ENCODE measurements at places on chromosomes 7 and 10.

DNA sequence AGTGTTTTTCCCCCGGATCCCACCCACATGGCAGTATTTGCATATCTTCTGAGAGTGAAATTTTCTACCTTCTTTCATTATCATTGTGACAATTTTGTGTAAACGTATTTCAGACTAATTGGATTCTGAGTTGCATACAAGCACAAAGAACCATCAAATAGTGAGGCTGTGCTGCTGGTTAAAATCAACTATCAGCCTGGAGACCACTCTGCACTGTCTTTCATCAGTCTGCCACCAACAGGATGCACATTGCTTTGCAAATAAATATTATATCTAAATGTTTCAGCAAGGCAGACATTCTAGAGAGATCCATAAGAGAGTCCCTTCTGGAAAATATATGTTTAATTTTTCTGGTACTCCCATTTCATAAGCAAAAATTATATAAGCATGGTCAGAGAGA lies 851.8 kb downstream of the XPNPEP1 start:
- DNase-seq, result no peak

DNA sequence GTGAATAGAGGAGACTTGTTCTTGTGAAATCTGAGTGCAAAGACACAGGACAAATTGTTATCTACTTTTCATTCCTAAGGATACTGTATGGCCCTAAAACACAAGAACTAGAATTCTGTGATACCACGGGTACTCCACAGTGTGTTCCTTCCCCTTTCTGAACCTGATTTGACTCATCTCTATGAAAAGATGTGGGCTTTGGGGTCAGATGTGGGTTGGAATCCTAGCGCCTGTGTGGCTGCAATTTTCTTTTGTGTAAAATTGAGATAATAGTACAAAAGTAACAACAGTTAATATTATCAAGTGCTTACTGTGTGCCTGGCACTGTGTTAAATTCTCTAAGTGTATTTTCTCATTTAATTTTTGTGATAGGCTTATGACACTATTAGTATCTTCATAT lies 8.1 kb downstream of the SRGN start:
- no peak for DNase-seq

DNA sequence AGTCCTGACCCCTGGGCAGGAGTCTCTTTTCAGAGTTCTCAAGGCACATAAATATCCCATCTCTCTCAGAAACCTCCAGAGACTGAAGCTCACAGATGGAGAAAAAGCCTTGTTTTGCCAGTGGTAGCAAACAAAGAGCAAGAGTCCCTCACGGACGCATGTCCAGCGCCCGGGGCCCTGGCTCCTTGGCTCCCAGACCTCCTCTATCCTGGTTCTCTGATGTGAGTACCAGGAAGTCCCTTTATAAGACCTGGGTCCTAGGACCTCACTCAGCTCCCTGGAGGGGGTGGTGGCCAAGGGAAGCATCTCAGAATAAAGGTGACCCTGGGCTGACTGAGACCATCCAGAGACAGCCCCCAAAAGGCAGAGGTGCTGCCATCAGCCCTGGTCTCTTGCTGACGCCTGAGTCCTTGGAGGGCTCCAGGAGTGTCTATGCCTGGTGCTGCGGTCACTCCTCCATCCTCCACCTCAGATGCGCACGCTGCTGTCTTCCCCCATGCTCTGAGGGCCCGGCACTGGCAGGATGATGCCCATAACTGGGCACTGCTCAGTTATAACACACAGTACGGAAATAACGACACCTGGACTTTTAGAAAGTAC lies 221.5 kb downstream of the TNS3 start:
- DNase-seq, result no peak

DNA sequence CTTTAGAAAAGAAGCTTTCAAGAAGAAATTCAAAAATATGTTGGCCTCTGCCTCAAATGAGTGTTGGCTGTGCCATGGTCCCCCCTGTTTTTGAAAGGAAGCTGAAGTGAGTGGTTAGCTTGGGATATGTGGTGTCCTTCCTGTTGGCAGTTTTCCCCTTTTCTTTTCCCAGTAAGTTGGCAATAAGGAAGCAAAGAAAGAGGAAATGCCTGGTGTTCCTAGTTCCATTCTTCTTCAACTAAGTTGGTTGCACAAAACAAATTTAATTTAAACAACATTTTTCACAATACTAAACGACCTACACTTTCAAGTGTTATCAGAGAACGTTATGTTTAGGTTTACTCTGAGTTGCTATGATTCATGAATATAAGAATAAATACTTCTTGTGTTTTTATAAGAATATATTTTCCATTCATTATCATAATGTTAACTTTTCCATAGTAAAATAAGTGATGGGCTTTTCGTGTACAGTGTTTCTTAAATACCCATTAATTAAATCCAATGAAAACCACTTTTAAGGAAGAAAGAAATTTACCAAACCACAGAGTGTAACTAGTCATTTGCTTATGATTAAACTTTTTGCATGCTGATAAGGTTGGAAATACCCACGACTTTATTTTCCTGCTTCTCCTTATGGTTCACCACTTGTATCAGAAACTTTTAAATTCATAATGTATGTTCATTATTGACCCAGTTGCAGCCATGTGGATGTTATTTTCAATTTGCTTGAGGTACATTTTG lies 7.7 kb downstream of the HDAC9 start:
- no peak for DNase-seq

- no peak for DNase-seq
These were observed 6.8 kb downstream of the TACR2 start for GRCh38 chr10:69409968-69410367.

- DNase-seq, result no peak
These were observed 47.1 kb downstream of the KLF6 start for GRCh38 chr10:3737864-3738263.

GRCh38 chr10:16646181-16647059 lies 124.7 kb upstream of the C1QL3 start:
- DNase-seq, result no peak

GRCh38 chr7:98868450-98868849 lies 1.4 kb downstream of the TMEM130 start:
- no peak for DNase-seq

GRCh38 chr10:93548376-93549071 lies 17.9 kb upstream of the FFAR4 start:
- DNase-seq, result no peak

- DNase-seq, result no peak
These were observed 20.5 kb downstream of the HABP2 start for GRCh38 chr10:113573368-113573767.

- no peak for DNase-seq
These were observed 168.6 kb upstream of the SHH start for GRCh38 chr7:155980841-155981240.

DNA sequence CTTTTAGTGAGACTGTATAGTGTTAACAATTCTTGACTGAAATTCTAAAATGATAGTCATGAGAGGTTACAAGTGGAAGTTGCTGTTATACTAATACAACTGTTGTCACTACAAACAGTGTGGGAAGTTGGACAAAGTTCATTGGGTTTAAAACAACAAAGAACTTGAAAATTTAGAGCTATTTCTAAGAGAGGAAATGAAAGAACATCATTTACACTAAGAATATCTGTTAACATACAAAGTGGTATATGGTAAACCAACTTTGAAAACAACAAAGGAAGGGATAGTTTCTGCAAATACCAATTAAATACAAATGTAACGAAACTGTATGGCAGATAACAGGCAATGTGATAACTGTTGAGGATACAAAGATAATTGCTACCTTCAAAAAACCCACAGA lies 11.6 kb downstream of the MTPN start:
- no peak for DNase-seq
